Left ventricle myocardium inferior (tissue), 1 donor: ENCODE measurements at places on chromosomes 6 and 20.

DNA sequence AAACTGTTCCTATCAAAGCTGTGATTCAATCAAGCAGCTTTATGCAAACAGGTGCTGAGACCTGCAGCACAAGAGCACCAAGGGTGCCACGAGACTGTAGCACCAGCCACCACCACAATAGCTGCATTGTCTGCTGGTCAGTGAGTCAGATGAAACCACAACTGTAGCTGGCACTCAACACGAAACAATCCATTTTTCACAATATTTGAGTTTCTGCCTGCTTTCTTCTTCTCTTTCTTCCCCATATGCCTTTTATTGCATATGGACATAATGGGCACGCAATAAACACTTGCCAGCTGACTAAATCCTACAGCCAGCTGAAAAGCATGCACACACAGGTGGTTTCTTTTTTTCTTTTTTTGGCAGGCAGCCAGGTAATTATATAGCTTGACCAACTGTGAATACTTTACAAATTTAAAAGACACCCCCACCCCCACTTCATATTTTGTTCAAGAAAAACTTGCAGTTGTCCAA lies 16.6 kb downstream of the SLC2A12 start:
- no peak for DNase-seq

DNA sequence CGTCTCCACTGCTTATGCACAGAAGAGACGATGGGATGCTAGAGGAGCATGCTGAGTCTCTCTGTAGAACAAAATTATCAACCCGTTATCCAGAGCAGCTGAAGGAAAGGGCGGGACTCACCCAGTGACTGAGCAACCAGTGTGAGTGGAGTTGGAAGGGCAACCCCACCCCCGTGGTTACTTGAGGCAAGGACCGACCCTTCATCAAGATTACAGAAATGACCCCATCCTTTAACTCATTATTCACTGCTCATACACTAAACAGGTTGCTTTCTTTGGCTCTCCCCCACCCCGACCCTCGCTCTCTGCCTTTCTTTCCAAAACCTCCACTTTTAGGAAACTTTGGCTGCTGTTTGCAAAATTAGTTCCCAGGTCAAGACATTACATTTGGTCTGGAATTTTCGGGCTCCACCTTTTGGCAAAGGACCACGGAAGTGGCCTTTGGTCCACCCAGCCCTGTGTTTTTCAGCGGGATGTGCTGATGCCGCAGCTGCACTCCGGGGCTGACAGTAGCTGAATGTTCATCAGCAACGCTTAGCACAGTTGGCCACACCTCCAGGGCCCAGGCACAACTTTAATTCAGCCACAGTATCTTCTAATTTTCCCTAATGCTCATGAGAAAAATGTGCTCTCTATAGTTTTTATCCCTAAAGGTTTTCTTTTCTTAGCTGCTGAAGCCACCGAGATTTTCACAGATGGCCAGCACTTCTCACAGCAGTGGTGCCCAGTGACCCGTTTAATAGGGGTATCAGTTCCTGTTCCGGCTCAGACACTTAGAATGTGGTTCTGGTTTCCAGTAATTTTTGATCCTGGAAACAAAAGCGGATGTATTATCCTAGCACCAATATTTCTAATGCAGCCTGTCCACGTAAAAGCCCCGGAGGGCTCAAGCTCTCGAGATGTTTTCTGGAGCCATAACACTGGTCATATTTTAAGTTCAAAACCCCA lies 103.6 kb upstream of the NXT1 start:
- DNase-seq = peak; percentile 63

DNA sequence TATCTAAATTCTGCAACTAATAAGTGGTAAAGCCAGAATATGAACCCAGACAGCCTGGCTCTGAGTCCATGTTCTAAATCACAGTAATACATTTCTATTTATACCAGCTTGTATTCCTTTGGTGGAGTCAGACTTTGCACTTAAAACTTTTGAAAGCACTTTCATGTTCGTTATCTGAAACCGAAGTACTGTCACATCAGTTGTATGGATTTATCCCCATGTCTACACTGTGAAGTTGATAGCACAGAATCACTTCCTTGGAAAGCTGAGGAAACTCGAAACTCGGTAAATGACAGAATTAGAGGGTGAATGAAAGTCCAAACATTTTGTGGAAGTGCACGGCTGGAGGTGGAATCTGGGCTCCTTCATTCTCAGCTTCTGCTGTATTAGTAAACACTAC lies 28.3 kb upstream of the CTAGE9 start:
- DNase-seq = no peak

DNA sequence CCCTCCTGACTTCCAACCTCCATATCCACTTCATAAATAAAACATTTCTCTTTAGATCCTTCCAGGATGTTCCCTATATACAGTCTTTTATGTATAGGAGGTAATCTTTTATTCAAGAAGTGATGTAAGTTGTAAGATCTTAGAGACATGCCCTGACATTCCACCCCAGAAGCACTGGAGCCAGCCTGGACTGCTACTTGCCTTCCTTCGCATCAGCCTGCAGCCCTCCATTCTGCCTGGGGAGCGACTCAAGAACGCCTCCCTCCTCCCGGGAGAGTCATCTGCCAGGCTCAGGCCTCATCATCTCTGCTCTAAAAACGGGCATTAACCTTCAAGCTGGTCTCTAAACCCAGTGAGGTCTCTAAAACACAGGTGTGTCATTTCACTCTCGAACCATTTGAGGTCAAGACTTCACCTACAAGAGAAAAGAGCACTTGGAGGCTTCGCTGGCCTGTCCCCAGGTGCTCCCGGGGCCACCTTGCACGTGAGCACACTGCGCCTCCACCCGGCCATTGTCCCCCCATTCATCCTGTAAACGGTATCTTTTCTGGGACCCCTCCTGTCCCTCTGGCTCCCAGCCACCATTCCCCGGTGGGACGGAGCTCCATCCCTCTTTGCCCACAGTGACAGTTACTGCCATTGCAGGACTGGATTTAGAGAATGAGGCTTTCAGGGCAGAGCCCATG lies 107.5 kb upstream of the PDE10A start:
- no peak for DNase-seq

DNA sequence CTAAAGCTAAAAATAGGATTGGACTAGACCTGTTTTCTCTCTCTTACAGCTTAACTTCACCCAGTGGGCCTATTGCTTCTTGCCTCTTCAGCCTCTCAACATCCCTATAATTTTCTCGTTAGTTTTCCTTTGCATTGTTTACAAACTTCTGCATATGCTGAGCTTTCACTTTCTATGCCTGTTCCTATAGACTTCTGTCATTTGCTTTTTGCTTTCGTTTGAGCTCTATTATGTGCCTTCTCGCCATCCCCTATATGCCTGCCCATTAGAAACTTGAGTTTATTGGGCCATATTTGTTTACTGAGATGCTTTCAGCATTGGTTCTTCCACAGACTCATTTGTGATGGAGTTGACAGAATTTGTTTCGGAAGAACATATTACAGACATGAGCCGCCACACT lies 40.9 kb downstream of the NCOA7 start:
- DNase-seq = no peak

DNA sequence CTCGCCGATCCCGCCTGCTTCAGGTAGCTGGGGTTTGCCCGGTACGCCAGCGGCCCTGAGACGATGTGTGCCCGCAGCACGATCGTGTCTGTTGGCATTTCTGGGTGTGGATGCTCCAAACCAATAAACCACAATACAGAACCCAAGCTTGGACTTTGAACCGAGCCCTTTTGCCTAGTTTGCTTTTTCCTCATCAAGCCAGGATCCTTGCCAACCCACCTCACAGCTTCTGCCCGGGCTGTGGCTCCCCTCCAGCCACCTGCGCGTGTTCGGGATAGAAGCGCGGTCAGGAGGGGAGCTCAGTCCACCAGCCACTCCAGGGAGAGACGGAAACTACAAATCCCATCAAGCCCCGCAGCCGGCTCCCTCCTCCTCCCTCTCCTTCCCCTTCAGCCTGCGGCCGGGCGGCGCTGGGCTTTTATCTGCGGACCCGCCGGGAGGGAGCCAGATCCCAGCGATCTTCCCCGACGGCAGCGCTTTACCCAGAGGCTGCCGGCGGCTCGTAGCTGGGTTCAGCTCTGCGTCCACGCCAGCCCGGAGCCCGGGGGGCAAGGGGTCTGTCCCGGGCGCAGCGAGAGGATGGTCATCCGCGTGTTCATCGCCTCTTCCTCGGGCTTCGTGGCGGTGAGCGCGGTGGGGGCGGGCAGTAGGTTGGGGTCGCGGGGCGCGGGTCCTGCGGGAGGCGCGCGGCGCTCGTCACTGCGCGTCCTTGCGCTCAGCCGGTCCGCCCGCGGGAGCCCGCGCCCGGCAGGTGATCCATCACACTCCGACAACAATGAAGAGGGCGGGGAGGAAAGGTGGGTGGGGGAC lies at the start of gene SH3BGRL2:
Gene SH3BGRL2 (plus strand): TSS at position 447 of the 810 bp plus-strand sequence. CDS start 133 bp downstream, at position 580.
- peak; percentile 74 for DNase-seq

- no peak for DNase-seq
These were observed 13.5 kb downstream of the MBOAT1 start for GRCh38 chr6:20198775-20199174.
